Dermis blood vessel endothelial cell (primary cell): ENCODE measurements at places on chromosomes 3 and 15. TPM values are rescaled to one million over a fixed set of nuclear protein-coding genes. Genes with fewer than 3 reads are reported as not detected.

The SI gene
- not detected in 2 replicates for total RNA-seq

The ATP13A4 gene
- 0.05 TPM in 1 of 2 replicates, not detected in the other for total RNA-seq

The AP3S2 gene
- total RNA-seq, result 30.1 and 40.2 TPM in 2 replicates

The GPR160 gene
- total RNA-seq, result 7.7 and 11.2 TPM in 2 replicates

The SLC12A1 gene
- total RNA-seq, result under 0.01 TPM in 2 replicates

The TLR9 gene
- total RNA-seq, result under 0.01 TPM in 1 of 2 replicates, not detected in the other

The IGSF10 gene
- under 0.01 and 0.05 TPM in 2 replicates for total RNA-seq

The MUSTN1 gene
- total RNA-seq, result not detected in 2 replicates

- DNase-seq, result peak; percentile 88
Observed at GRCh38 chr3:37905987-37906674, 44.5 kb downstream of the CTDSPL start.

- no peak for DNase-seq
Observed at GRCh38 chr3:114014211-114014610, 42.1 kb downstream of the CCDC191 start.

DNA sequence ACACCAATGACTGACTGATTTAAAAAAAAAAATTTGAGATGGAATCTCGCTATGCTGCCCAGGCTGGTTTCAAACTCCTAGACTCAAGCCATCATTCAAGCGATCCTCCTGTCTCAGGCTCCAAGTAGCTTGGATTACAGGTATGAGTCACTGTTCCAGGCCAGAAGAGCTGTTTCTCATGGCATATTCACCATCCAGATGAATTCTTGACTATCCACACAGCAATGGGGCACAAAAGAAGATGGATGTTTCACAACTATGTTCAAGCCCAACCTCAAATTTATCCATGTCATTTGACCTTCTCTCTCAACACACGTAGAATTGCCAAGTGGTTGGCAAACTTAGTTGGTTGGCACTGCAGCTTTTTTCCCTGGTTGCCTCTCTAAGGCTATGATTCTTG lies 40.6 kb downstream of the PRICKLE2 start:
- DNase-seq, result no peak

- DNase-seq, result no peak
Observed at GRCh38 chr3:126423191-126424038, 28.7 kb downstream of the CFAP100 start.

- DNase-seq, result peak; percentile 16
Observed at GRCh38 chr3:133575086-133575485, 1.6 kb downstream of the CDV3 start.

- no peak for DNase-seq
Observed at GRCh38 chr3:177179281-177180067, 17.8 kb downstream of the TBL1XR1 start.

- DNase-seq, result no peak
Observed at GRCh38 chr3:86269364-86270155, 721.4 kb downstream of the VGLL3 start.

GRCh38 chr3:197027151-197027895 lies 2.3 kb downstream of the MELTF start:
- DNase-seq, result no peak

GRCh38 chr15:92576597-92577200 lies 78.9 kb downstream of the FAM174B start:
- no peak for DNase-seq

DNA sequence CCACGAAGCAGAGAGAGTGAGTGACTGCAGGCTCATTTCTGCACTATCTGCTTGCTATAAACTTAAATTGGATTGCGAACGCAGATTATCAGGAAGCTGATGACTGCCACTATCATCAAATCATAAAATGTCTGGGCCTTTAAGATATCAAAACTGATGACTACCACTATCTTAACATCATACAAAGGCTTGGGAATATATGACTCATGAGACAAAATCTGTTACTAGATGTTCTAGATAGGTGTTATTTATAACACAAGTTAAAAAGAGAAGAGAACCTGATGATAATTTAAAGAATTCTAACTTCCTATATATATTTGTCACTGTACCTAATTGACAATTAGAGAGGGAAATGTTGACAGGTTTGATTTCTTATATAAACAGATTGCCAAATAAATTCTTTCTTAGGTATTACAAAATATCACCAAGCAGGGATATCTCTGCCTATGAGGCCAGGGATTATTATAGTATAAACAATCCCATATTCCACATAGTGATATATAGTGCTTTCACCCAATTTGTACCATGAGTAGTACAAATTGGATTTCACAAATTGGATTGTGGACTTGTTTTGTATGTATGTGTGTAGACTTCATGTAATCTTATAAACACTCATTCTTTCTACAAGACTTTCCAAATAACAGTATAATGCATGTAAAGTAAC lies 1157.2 kb downstream of the ROBO1 start:
- no peak for DNase-seq
